ENCODE measurements at places on chromosomes 4 and X.

- DNase-seq, result no peak
Measured at GRCh38 chr4:151811403-151811802, 50.6 kb upstream of the GATB start.

GRCh38 chr4:5361968-5362367 is 310.7 kb downstream of the STK32B start:
- DNase-seq, result no peak

- DNase-seq, result no peak
Measured at GRCh38 chrX:13923845-13924244, 105.8 kb downstream of the GEMIN8 start.

GRCh38 chrX:136168929-136169735 is 21.8 kb downstream of the FHL1 start:
- peak; percentile 97 for DNase-seq

Data from fibroblast of gingiva (primary cell).